Stimulated activated CD4-positive, alpha-beta T cell treated with anti-CD3 and anti-CD28 coated beads, Interleukin-12 subunit alpha, Interleukin-12 subunit beta, amount 100 ng/mL, for 24 hours (primary cell): ENCODE measurements at places on chromosomes 11 and 22.

DNA sequence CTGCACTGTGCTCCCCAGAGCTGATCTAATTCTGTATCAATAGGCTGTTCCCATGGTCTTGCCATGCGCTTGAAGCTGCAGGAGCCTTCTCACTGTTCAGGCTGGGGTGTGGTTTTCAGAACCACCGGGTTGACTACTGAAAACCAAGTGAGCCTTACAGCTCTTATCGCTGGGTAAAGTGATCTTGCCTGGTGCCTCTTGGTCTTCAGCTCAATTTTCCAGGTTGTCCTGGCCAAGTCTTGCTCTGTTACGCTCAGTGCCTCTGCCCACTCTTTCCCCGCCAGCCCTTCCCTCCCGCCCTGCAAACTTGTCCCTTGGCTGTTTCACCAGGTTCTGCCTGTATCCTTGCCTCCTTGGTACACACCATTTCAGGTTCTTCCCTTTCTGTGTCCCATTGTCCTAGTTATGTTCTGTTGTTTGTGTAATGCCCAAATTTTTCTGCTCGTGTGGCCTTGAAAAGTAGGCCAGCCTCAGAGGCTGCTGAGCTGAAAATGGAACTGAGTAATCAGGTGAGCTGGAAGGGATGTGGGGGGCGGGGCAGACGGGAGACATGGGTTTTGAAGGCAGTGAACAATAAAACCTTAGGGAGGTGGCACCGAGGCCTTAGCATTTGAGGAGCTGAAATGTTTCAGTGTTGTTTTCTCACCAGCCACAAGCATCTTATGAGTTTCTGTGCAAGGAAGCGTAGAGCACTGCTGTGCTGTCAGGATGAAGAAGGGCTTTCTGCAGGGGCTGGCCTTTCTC, 11.2 kb downstream of the PEX26 start:
- DNase-seq = no peak

- DNase-seq = no peak
Observed at GRCh38 chr11:7319501-7319900, 67.8 kb downstream of the SYT9 start.

- no peak for DNase-seq
Observed at GRCh38 chr11:46003572-46003971, 81.1 kb downstream of the LARGE2 start.

DNA sequence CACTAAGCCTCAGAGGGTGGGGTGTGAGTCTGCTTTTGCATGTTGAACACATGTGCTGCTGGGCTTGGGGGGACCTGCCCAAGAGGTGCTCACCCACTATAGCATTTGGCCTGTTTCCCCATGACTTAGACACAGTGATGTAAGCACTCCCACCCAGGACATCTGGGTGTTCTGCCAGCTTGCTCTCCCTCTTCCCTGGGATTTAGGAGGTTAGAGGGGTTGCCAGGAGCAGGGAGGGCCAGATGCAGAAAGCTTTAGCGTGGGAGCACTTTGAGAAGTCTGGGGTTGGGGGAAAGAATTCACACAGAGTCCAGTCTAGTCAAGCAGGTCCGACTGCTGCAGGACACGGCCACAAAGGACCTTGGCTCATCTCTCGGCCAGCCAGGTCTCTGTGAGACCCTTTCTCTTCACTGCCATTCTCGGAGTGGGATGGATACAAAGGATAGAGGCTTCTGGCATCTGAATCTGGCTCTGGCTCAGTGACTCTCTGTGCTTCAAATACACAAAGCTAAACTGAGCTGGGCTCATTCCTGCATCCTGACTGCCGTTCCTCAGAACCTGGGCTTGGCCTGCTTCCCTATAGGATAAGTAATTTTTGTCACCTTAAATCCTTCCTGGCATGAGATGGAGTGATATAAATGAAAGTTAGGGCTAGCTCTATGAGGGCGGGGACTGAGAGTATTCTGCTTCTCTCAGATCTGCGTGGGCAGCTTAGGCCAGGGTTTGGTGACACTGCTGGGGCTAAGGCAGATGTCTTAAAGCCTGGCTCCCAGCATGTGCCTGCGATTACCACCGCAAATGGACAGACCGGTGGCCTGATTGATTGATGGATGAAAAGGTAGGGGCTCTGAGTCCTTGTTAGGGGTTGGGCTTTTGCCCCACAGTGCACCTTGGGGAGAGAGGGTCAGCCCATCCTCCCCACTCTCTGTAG, 14.5 kb downstream of the USP2 start:
- no peak for DNase-seq

GRCh38 chr22:24209687-24210086, 28.4 kb downstream of the SUSD2 start:
- DNase-seq = no peak

GRCh38 chr22:44972363-44973083, 37.3 kb downstream of the PHF21B start:
- DNase-seq = no peak

DNA sequence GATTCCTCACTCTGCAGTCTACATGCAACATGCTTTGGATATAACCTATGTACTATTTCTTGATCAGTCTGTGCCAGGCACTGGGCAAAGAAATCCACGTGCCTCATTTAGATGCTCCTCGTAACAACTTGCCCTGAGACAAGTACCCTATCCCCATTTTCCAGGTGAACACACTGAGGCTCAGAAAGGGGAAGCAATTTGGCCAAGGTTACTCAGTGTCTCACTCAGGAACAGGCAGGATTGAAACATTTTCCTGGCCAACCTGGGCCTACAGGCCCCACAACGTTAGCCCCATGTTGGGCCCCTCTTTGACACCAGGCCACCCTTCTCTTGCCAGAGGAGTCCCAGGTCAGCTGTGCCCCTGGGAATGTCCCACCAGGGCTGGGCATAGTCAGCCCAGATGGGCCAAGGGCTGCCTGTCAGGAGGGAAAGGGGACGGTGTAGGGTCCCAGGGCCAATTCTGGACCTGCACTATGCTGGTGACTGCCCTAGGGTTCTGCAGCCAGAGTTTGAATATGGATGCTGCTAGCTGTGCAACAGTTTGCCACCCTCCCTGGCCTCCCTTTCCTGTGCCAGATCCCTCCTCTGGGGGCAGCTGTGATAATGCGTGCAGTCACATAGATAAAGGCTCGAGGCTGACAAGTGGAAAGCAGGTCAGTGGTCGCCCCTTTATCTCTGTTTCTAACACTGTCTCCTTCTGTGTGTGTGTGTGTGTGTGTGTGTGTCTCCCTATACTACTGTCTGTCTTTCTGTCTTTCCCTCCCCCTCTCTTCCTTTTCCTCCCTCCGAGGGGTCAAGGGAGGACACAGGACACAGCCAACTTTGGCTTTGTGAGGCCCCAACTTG, 10.4 kb upstream of the EMID1 start:
- DNase-seq = no peak

- DNase-seq = no peak
Observed at GRCh38 chr11:116610190-116610589, 162.6 kb downstream of the BUD13 start.

DNA sequence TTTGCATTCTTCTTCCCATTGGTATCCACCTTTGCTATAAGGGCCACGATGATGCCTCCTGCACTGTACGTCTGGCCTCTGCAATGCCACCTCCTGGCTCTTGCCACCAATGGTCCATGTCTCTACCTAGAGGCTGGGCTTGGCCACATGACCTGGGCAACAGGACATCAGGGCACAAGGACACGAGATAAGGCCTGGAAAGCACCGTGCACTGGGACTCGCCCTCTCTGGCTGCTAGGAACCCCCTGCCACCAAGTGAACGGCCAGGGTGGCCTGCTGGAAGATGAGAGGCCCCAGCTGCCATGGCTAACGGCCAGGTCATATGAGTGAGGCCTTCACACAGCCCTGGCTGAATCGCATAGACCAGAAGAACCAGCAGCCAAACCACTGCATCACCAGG, 87.4 kb downstream of the TRMU start:
- no peak for DNase-seq

DNA sequence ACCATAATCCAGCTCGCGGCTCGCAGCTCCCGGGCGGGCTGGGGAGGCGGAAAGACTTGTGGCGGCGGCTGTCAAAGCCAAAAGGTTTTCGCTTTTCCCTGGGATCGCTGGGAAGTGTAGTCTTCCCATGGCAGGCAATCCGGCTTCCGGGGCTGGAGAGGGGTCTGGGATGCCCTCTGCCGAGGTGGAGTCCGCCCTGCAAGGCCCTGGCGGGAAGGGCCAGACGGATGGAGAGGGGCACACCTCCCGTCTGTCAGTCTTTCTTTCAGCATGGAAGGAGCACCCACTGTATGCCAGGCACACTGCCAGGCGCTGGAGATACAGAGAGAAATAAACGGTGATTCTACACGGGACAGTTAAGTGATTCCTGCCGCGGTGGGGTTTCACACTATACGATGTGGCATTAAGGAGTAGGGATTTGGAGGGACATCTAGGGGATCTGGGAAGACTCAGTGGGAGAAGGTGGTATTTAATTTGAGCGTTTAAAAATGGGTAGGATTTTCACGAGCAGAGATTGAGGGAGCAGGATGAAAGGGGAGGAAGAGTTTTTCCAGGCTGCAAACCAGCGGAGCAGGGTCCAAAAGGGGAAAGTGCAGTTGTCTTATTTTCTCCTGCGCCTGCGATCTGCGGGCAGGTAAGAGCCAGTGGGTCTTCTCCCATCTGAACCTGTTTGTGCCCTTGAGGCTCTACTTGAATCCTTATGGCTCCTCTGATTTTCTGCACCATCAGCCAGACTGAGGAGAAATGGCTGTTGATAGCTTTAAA, at the start of gene BACE1:
Gene BACE1, minus strand, starts transcription at position 60 of the 765 bp plus-strand sequence. CDS start 461 bp downstream, outside the sequence.
- no peak for DNase-seq

GRCh38 chr11:100543386-100543785, 143.7 kb upstream of the ARHGAP42 start:
- no peak for DNase-seq

DNA sequence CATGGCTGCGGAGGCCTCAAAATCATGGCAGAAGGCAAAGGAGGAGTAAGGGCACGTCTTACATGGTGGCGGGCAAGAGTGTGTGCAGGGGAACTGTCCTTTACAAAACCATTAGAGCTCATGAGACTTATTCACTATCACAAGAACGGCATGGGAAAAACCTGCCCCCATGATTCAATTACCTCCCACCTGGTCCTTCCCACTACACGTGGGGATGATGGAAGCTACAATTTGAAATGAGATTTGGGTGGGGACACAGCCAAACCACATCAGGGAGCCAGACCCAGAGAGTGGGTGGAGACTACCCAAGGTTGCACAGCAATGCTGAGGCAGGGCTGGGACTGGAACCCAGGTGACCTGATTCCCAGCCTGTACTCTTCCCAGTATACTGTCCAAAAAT, 8.6 kb upstream of the TMPRSS6 start:
- no peak for DNase-seq

GRCh38 chr11:35787013-35787504, 124.5 kb downstream of the TRIM44 start:
- no peak for DNase-seq

DNA sequence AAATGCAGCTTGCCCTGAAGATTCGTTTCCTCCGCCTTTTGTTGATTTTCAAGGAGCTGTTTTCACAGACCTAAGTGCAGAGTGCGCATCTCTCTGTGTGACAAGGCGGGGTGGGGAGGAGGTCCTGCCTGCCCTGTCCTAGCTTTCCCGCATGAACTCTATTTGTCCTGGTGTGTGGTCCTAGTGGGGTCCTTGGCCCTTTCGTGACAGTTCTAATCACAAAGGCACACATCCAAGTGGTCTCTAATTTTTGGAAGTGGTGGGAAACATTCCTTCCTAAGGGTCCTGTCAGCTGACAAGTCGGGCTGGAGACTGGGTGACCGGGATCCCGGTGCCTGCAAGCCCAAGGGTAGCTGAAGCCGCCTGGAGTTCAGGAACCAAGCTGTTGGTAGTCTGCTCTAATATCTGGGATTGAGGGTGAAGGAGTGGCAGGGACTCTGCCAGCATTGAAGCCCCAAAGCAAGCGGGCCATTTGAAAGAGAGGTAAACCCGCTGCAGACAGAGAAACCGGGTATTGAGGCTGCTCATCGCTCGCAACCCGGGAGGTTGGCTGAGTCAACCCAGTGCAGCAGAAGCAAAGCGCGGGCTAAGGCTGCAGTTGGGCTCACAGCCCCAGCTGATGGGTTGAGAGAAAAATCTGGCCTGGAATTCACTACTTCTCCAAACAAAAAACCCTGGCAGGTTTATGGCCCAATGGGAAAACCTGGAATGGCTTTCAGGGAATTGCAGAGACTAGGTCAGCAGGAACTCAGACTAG, 28.1 kb upstream of the FBXO3 start:
- no peak for DNase-seq

- no peak for DNase-seq
Observed at GRCh38 chr11:129427376-129427775, 51.7 kb downstream of the BARX2 start.

DNA sequence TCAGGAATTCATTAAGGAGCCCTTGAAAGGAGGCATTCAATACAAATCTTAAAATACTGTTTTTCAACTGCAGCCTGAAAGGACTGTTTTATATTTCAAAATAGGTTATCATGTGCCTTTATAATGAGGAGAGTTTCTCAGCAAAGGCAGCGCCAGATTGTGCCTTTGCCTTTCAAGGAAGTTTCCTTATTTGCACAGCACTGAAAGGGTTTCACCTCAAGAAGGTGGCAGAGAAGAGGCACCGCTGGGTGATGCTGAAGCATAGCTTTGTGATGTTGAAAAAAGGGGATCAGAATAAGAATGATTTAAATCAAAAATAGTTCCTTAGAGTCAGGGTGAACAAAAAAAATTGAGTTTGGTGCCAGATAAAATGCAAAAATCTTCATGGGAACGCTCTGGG, 601.0 kb upstream of the KIRREL3 start:
- no peak for DNase-seq

GRCh38 chr11:73249304-73249703, 22.8 kb upstream of the P2RY6 start:
- no peak for DNase-seq

- DNase-seq = no peak
Observed at GRCh38 chr11:64726867-64727530, 4.0 kb upstream of the NRXN2 start.

DNA sequence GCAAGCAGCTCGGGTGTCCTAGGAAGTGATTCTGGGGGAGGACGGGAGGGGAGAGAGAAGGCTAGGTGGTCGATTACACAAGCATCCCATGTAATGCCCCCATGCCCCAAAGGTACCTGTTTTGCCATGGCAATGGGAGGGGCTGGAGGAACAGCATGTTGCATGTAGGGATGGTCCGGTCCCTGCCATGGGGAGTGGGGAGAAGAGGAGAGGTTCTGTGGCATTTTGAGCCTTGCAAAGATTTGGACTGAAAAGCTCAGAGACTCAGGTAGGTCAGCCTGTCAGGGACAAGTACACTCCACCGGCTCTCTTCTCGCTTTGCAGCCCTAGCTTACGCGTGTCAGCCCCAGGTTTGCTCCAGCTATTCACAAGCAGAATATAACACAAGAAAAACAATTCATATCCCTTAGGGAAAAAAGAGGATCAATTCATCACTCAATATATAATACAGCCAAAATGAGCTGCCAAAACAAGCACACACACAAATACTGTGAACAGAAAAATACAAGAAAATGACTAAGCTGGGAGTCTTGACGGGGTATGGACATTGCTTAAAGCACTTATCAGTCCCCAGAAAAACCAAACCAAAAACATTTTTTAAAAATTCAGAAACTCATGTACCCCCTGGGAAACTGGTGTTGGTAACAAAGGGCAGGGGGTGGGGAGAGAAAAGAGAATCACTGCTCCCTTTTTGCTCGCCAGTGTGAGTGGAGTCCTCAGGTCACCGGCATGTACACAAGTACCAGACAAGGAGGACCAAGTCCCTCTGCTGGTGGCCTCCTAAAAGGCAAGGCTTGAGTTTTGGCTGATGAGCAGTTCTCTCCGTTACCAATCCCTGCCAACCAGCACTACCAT, 21.6 kb downstream of the APOL5 start:
- no peak for DNase-seq
